ENCODE measurements at places on chromosomes 1 and 21.

DNA sequence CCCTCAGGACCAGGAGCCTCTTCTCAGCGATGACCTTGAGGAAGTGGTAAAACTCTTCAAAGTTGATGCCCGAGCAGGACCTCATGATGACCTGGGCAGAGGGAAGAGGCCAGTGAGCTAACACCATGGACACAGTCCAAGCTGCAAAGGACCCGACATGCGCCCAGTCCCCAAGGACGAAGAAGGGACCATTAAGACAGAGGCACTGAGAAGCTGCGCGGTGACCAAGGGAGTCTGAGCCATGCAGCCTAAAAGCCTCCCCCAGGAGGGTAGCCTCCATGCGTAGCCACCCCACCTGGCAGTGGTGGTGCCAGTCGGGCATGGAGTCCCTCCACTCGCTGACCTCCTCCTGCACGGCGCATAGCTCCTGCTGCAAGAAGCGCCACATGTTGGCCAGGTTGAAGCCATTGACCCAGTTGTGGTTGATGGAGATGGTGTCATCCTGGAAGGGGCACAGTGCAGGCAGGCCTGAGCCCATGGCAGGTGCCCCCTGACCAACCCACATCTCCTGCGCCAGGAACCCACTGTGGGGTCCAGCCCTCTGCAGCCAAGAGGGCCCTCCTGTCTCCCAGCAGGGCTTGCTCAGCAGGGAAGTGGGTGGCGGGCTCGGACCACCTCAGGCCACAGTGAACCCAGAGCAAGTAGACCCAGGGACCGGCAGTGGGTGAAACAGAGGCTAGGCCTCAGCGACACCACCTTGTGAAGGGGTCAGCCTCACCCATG, 2.4 kb downstream of the JMJD4 start:
- no peak for DNase-seq

DNA sequence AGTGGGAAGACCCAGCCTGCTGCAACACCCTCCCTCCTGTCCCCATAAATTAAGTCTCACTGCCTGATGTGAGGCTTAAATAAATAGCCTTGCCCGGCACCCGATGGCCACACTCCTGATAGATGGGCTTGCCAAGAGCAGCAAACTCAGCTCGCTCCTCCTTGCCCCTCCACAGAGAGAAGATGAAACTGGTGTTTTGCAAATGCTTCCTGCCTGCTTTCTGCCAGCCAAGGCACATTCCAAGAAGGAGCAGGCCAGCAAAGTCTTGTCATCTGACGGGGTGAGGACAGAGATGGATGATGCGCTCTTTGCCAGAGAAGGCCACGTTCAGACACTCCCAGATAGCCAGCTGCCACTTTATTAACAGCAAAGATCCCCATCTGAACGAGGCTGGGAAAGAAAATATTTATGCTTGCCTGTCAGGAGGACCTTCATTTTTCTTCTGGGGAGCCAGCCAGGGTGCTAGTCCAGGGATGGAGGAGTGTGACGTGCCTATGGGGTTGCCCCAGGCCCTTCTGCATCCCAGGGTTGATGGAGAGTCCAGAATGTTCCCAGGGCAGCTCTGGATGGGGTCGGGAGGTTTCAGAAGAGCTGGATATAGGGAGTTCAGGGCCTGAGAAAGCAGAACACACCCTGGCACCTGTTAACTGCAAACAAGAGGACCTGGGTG, 265.4 kb downstream of the FOXD2 start:
- DNase-seq, result no peak

DNA sequence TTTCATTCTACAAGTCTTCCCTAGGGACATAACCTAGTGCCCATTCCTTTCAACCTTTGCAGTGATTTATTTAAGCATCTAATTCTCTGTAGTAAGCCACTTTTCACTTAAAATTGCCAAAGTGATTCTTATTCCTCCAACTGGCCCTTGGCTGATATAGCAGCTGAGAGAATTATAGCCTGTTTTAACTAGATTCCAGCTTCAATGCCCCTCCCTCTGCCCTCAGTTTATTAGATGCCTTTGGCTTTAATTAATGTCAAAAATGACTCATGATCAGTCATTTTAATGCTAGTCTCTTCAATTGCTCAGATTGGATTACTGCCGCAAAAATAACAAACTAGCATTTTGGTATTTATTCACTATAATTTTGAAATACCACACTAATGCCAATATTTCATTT, 145.4 kb upstream of the KCTD3 start:
- DNase-seq, result no peak

GRCh38 chr1:147634645-147635044, 35.7 kb downstream of the ACP6 start:
- DNase-seq, result no peak

DNA sequence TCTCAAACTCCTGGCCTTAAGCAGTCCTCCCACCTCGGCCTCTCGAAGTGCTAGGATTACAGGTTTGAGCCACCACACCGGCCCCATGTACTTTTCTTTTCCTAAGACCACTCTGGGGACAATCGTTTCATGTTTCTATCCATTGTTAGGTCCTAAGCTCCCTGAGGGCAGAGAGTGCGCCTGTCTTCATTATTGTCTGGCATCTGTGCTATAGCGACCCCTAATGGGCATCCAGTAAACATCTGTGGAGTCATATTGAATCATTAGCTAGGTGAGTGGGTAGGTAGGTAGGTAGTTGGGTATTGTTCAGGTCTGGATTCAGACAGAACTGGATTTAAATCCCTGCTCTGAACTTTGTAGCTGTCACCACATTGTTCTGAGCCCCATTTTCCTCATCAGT, 66.1 kb downstream of the TMEM53 start:
- no peak for DNase-seq

DNA sequence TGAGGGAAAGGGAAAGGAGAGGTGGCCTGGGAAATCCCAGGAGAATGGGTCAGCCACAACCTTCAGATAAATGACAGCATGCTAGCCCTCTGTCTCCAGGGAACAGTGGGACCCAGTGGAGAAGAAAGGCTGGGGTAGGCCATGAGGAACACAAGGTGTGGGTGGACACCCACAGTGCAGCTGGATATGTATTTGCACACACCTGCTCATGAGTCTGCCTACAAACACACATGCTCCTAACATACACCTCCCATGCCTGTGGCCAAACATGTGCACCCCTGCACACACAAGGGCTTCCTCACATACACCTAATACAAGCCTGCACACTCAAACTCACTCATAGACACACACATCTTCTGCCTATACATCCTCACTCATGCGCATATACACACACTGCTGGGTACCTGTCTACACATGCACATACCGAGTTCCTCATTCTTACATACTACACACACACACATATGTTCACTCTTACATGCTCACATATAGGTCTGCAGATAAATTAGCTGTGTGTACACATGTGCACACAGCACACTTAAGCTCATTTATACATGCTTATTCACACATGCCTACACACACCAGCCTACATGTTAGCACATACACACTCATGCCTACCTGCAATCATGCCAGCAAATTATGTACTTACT, 3.6 kb downstream of the C1orf216 start:
- DNase-seq, result no peak

DNA sequence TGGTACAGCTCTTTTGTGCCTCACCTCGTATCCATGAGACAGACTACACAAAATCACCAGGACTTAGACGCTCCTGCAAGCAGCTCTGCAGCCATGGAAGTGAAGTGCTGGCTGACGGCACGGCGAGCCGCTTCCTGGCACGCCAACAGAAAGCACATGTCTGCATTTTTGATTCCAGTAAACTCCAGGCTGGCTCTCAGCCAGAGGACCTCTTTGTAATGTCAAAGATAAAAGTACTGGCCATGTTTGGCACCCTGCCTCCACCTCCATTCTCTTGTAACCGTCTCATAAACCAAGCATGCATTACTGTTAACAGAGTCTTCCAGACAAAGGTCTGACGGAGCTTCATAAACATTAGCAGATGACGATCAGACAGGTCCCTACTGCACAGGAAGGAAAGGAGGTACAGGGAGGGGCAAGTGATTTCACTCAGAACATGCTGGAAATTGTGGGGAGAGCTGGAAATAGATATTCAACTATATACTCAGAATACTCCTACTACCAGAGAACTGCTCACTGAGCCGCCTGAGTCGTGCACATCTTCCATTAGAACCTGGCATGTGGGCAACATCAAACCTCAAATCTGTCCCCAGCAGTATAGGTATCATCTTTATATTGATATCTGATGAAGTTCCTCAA, 632.0 kb downstream of the SMYD3 start:
- no peak for DNase-seq

DNA sequence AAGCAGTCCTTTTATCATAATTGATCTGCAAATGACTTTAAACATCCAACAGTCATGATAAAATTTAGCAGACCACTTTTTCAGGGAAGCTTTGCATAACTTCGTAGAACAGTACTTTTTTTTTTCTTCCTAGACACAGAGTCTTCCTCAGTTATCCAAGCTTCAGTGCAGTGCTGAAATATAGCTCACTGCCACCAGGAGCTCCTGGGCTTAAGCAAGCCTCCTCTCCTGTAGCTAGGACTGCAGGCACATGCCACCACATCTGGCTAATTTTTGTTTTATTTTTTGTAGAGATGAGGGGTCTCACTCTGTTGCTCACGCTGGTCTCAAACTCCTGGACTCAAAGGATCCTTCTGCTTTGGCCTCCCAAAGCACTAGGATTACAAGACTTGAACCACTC, 3.8 kb downstream of the F13B start:
- DNase-seq, result no peak

DNA sequence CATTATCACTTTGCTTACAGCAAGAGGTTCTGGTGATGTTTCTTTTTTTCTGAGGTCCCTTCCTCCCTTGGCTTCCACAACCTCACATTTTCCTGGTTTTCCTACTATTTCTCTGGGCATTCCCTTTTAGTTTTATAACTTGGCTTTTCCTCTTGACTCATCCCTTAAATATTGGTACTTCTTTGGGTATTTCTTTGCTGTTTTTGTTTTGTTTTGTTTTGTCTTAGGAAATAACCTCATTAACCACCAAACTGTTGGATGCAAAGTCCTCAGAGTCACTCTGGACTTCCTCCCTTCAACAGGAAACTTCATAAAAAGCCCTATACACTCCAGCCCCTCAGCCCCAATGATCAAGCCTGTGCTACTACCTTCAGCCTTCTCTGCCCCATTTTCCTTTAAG, 211.1 kb downstream of the DUSP10 start:
- no peak for DNase-seq

GRCh38 chr1:168672278-168672677, 56.7 kb downstream of the DPT start:
- no peak for DNase-seq

- peak; percentile 36 for DNase-seq
Observed at GRCh38 chr1:189269011-189269410, 1208.7 kb downstream of the BRINP3 start.

DNA sequence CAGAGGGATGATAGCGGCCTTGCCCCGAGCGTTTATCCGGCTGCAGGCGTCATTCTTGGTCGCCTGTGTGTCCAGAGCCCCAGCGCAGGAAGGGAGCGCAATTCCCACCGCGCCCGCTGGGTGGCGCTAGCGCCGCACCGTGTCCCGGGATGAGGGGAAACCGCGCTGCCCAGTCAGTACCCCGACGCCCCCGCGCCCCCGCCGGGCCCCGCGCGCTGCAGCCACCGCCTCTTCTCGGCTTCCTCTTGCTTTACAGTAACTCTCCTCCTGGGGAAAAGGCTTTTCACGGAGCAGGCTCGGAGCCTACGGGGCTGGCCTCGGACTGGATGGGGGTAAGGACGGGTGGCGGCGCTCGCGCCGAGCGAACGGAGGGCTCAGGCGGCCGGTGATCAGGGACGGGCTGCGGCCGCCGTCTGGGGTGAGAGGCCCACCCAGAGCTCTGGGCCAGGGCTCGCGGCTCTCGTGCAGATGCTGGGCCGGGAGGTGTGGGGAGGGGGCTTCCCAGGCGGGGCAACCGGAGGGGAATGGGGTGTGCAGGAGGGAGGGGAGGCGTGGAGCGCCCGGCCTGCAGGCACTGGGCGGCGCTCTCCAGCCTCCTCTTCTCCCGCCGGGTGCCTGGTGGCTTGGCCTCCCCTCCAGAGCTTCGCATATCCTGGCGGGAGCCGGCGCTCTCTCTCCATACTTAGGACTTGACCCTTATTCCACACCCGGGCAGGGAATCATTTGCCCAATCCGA, 29.8 kb downstream of the TEX35 start:
- peak; percentile 83 for DNase-seq

DNA sequence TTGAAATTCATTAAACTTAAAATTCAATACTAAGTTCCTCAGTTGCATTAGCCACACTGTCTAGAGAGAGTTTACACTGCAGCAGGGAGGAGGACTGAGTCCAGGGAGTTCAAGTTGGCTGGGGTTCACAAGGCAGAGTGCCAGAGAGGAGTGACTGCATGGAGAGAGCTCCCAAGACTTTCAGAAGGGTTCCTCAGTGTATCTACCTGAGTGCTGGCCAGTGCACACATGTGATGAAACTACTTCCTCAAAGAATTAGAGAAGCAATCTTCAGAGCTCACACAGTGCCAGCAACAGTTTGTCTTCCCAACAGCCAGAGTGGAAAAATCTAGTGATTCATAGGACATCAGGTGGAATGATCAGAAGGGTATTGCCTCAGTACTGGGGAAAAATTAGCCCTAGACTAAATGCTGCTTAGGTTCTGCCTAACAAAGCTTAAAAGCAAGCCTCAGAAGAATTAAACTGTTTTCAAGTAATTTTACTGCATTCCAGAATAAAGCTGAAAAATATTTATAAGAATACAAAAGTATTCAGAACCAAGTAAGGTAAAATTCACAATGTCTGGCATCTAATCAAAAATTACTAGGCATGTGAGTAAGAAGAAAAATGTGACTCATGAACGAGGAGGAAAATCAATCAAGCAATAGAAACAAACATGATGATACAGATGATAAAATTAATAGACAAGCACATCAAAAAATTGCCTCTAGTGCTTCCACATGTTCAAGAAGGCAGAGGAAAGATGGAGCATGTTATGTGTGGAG, 10.4 kb upstream of the WNT3A start:
- DNase-seq, result no peak

GRCh38 chr1:180691322-180691913, 59.6 kb downstream of the XPR1 start:
- no peak for DNase-seq

- DNase-seq, result no peak
Observed at GRCh38 chr1:2210786-2211185, 16.2 kb upstream of the FAAP20 start.

All from ACHN (cell line).